Mesenteric fat pad (tissue), 1 donor: ENCODE measurements at places on chromosomes 6 and 20. TPM values are rescaled to one million over a fixed set of nuclear protein-coding genes. Genes with fewer than 3 reads are reported as not detected.

GRCh38 chr6:54878718-54879117 lies 32.1 kb downstream of the FAM83B start:
- no peak for DNase-seq

DNA sequence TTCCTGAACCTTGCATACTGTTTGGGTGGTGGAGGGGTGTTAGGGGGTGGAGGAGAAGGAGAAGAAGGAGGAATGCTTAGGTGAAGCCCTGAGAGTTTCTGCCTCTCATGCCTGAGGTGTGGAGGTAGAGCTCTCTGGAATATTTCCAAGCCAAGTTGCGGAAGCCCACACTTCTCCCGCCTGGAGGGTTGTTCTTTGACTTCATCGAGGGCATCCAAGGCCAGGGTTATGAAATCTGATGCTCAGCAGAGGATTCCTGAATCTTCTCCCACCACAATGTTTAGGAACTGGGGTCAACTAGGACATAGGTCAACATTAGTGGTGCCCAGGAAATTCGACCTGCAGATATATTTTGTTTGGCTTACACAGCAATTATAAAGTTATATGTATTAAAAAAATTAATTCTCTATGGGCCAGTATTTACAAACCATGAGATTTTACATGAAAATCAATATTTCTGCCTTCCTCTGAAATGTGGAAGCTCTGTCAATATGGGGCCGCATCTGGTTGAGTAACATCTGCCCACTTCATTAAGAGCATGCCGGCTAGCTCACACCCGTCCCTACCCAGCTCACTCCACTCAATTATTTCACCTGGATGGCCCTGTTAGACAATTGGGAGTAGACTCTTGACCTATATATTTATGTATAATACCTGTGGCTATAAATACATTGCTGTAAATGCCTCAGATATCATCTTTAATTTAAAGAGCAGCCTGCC lies 257.1 kb upstream of the ZFP64 start:
- no peak for DNase-seq

DNA sequence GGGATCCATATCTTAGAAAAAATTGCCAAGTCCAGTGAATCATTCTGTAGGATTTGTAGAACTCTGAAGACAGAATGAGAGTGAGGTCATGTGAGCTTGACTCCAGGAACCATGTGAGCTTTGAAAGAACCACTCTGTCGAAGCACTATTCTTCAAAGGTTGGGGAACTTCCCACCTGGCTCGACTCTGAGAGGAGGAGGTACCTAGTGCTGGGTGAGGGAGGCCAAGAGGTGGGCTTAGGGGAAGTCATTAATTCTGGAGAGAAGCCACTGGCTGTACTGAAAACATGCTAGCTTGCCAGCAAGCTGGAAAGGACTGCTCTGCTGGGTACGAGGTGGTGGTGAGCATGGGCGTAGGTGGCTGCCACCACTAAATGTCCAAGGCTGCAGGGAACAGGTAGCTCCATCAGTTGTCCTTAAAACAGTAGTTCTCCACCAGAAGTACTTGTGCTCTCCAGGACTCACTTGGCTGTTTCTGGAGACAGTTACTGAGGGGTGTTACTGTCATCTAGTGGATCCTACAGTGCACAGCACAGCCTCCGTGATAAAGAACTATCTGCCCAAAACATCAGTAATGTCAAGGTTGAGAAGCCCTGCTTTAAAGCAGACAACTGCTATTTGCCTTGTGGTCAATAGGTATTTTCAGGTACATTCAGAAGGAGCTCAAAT lies 34.7 kb upstream of the SYNJ2 start:
- no peak for DNase-seq

Gene PSMB8
- total RNA-seq, result 46.4 TPM

Gene TRIM26
- total RNA-seq, result 32.1 TPM

Gene TMEM200A
- total RNA-seq, result 4.3 TPM

Gene LTA
- not detected for total RNA-seq
